Vagina (tissue), 2 donors: ENCODE measurements at places on chromosomes 3 and 15. TPM values are rescaled to one million over a fixed set of nuclear protein-coding genes. Genes with fewer than 3 reads are reported as not detected.

PGBD4 gene
- 1.5 TPM for total RNA-seq

GRCh38 chr3:142987707-142988106 lies 13.7 kb upstream of the U2SURP start:
- no peak for DNase-seq

- no peak for DNase-seq
These were observed 643 bp upstream of the RNU5B-1 start for GRCh38 chr15:65303687-65304380.

- no peak for DNase-seq
These were observed 133.7 kb upstream of the POU1F1 start for GRCh38 chr3:87410110-87410509.

HTR3D gene
- not detected for total RNA-seq

LRRC49 gene
- 8.8 TPM for total RNA-seq

GRCh38 chr15:65211482-65211982 lies 259 bp upstream of the CILP start:
- no peak for DNase-seq

DNA sequence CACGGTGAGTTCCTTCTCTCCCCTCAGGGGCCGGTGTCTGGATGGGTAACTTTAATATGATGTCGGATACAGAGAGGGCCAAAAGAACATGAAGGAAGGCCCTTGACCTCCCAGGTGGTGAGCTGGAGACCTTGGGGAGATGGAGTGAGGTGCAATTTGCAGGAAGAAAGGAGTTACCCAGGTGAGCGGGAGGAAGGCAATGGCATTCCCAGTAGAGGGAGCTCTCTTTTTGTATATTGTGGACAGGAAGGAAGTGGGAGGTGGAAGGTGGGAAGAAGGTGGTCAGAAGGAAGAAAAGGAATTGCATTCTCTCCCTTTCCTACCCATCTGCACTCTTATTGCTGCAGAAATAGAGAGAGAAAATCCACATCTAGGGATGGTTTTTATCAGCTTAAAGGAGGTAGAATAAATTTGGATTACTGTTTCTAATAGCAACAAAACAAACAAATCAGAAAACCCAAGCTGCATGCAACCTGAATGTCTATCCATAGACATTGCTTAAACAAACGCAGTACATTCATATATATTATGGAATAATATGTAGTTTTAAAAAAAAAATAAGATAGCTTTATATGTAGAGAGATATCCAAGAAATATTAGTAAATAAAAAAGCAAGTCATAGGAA lies 169.0 kb upstream of the TSC22D2 start:
- no peak for DNase-seq

GRCh38 chr15:25418202-25418601 lies 20.6 kb downstream of the UBE3A start:
- no peak for DNase-seq
